ENCODE measurements at places on chromosomes 2 and 18.

DNA sequence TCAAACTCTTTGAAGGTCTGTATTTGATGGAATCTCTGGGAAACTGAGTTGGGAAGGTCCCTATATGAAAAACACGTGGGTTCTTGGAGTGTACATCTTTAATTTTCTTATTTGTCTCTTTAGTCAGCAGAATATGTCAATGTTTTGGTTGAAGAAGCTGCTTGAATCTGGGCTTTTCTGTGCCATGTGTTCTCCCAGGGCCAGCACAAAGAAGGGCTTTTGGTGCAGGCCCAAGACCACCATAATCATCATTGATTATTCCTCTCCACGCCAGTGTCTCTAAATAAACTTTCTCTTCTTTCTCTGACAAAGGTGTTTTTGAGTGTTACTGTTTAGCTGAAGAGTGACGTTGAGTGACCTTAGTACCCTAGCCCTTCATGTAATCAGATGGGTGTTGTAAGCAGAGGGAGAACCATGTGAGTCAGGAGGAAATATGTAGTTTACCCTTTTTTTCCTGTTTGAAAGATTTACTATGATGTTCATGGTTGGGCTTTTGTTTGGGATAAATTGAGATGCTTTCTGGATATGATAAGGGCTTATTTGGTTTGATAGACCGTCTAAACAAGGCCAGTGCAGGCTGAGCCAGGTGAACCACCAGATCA is 11.6 kb upstream of the TNP1 start:
- no peak for DNase-seq

- DNase-seq = no peak
Measured at GRCh38 chr2:159445307-159445706, 158.8 kb upstream of the WDSUB1 start.

DNA sequence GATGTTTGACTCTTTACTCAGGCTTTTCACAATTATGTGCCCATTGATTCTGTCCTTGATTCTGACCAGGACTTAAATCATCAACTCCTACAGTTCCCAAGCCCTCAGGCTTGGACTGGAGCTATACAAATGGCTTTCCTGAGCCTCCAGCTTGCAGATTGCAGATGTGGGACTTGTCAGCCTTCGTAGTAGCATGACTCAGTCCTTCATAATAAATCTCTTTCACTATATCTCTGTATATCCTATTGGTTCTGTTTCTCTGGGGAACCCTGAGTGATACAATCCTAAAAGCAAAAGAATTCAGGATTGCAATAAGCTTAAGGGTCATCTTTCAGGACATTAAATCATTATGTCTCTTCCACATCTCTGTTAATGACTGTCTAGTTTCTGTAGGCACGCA is 356.6 kb downstream of the RIT2 start:
- DNase-seq = no peak

- DNase-seq = no peak
Measured at GRCh38 chr18:65769652-65770051, 18.8 kb downstream of the CDH7 start.

GRCh38 chr18:63899206-63899605 is 8.6 kb upstream of the SERPINB10 start:
- DNase-seq = no peak

- DNase-seq = no peak
Measured at GRCh38 chr2:149562324-149562723, 25.3 kb downstream of the MMADHC start.

- no peak for DNase-seq
Measured at GRCh38 chr2:166381-166780, 97.5 kb downstream of the SH3YL1 start.

DNA sequence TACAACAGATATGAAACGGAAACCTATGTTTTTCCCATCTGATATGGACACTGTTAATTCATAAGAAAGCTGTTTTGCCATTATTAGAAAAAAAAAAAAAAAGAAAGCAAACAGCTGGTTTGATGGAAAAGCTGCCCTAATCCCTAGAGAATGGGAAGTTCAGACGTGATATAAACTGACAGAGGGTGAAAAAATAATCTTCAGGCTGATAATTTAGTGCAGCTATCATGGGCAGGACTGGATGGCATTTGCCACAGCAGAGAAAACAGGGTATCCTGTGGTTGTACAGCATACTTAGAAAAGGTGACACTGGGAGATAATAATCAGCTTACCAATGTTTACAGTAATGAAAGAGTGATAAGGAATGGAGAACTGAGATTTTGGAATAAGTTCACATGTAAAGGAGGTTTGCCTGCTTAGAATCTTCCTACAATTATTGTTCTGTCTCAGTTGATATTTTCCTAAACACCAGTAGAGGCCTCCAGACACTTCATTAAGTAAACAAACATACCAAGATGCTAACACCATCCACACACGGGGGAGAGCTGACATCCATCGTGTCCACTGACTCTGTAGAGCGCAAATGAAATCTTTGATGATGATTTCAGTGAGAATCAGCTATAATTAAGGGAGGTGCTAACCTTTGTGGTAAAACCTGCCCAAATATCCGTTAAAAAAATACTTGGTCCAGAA is 211.6 kb upstream of the MMADHC start:
- DNase-seq = no peak

GRCh38 chr2:139165601-139166000 is 385.4 kb upstream of the NXPH2 start:
- DNase-seq = no peak

GRCh38 chr2:226656367-226656766 is 143.3 kb downstream of the IRS1 start:
- DNase-seq = no peak

DNA sequence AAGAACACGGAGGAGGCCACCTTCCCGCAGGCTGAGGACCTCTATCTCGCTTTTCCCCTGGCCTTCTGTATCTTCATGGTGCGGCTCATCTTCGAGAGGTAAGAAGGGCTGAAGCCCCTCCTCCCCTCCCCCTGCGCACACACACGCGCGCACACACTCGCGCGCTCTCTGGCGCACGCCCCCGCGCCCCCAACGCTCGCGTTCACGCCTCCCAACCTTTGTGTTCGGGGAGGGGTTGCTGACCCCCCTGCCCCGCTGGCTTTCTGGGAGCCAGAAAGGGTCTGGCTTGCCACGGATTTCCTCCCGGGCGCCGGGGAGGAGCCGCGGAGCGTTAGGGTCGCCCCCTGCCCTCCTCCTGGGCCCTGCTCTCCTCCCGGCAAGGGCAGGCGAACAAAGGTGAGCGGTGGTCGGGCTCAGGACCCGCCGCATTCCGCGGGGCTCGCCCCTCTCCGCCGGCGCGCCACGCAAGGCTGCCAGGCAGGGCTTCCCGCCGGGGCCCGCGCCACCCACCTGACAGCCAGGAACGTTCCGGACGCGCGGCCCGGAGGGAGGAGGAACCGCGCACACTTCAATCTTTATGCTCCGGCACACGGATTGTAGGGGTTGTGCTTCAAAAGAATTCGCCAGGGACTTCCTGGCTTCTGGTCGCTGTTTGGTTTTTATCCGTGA is 583 bp downstream of the CERS6 start:
- peak; percentile 85 for DNase-seq

DNA sequence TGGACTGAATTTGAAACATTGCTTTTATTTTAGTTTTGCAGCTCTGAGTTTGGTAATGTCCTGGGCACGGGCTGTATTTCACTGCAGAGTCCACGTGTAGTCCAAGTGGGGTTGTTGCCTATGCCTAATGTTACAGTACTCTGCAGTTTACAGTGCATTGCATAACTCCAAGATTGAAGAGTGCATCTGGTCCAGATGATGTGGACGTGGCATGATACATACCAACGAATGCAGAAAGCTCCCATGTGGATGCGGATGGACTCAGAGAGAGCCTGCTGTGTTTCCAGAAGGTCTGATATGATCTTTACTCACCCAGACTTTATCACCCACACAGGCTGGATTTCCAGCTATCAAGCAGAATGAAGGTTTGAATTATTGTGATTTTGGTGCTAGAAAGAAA is 44.4 kb upstream of the CCDC68 start:
- no peak for DNase-seq

DNA sequence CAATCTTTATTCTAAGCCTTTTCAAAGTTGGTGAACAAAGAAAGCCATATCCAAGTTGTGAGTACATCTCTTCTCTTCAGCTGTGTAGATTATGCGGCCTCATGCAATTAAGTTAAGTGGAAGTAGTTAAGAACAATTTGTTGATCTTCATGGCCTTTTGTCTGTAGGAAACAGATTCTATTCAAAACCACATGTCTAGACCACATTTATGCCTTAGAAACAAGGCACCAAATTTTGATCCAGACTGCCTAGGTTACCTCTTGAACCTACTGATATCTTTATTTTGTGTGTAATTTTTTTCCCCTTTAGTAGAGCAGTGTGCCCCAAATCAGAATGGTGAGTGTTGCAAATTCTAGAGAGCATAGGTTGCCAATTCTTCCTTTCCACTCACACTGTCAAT is 101.6 kb upstream of the CERS6 start:
- peak; percentile 27 for DNase-seq

GRCh38 chr2:212994976-212995375 is 156.4 kb downstream of the IKZF2 start:
- no peak for DNase-seq

- DNase-seq = no peak
Measured at GRCh38 chr2:43814711-43815110, 23.9 kb downstream of the ABCG5 start.

DNA sequence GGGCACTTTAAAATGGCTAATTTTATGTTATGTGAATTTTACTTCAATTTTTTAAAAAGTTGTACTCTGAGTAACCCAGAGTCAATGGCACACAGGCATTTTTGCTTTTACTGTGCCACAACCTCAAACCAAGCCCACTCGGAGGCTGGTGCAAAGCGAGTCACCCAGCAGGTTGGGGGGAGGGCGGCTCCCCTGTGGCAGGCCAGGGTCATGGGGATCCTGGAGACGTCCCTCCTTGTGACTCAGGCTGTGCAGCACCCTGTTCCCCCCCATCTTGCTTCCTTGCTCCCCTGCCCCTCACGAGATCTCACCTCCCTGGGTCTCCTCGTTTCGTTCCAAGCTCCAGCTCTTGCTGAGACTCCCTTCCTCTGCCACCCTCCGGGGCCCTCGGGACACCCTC is 58.6 kb downstream of the POMC start:
- no peak for DNase-seq

- no peak for DNase-seq
Measured at GRCh38 chr2:31694444-31694843, 113.7 kb upstream of the SRD5A2 start.

DNA sequence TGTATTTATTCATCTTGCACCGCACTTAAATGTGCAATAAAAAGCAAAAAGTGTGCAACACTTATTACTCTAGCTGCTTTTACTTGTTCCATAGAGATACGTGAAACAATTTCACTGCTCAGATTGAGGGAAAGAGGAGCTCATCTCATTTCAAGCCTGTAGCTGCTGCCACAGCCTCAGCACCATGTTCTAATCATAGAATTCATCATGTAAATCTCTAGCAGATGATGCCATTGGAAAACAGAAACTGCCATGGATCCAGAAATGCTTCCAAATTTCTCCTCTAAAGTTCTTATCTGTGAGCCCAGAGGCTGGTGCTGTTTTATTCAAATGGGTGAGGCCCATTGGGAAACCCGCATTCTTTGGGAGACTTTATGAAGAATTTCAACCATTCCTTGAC is 2.0 kb downstream of the CDC42EP3 start:
- DNase-seq = no peak

GRCh38 chr2:3641841-3642421 is 16.1 kb upstream of the ALLC start:
- no peak for DNase-seq

GRCh38 chr2:65435625-65436168 is 3.3 kb upstream of the SPRED2 start:
- no peak for DNase-seq

Data from thymus (tissue), 14 donors.